Midbrain (tissue), 1 donor: ENCODE measurements at places on chromosomes 1 and 21.

DNA sequence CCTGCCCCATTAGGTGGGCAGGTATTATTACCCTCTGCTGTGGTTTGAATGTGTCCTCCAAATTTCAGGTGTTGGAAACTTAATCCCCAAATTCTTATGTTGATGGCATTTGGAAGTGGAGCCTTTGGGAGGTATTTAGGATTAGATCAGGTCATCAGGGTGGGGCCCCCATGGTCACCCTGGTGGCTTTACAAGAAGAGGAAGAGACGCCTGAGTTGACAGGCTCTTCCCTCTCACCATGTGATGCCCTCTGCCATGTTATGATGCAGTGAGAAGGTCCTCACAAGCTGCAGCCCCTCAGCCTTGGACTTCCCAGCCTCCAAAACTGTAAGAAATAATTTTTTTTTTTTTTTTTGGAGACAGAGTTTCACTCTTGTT, 8.8 kb upstream of the THEMIS2 start:
- DNase-seq: no peak

- DNase-seq: no peak
Measured at GRCh38 chr1:6041432-6042062, 4.1 kb upstream of the KCNAB2 start.

GRCh38 chr1:154906621-154907081, 29.9 kb downstream of the PMVK start:
- no peak for DNase-seq

GRCh38 chr1:154626456-154627256, 18.7 kb upstream of the ADAR start:
- DNase-seq: peak; percentile 43

- peak; percentile 40 for DNase-seq
Measured at GRCh38 chr1:158285756-158286241, 3.9 kb upstream of the CD1C start.

GRCh38 chr1:224528900-224529299, 87.2 kb upstream of the CNIH3 start:
- no peak for DNase-seq

DNA sequence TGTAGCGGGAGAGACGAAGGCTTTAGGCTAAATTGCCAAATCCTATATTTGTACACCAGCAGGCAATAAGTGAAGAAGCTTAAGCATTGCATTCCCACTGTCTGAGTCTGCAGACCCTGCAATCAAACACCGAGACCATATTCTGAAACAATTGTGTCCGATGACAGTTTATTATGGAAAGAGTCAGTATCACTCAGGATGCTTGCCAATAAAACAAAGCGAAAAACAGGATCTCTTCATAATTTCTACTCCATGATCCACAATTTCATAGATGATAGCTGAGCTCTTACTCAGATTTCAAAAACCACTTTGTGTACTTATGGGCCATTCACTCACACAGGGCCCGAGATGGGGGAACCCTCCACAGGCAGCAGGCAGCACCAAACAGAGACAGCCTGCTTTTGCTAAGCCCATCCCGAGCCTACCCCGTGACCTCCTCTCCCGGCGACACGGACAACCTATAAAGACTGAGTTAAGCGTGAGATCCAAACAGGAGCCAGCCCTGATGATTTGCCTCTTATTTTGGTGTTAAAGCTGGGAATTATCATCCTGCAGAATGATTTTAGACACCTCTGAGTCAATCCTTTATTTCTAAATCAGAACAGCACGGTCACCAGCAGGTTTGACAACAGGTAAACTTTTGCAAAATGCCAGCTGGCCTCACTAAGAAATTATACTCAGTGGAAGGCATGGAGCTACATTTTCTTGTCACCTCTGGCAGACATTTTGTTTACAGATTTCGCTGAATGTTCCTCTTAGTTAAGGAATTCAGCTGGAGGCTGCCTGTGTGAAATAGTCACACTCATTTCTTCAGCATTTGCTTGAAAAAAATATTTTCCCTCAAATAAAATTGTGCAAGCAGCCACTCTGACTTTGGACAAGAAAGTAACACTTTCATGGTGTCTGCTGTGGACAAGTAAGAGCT, 212.4 kb downstream of the GPATCH2 start:
- DNase-seq: no peak

- DNase-seq: no peak
Measured at GRCh38 chr1:186899577-186899976, 70.8 kb downstream of the PLA2G4A start.

DNA sequence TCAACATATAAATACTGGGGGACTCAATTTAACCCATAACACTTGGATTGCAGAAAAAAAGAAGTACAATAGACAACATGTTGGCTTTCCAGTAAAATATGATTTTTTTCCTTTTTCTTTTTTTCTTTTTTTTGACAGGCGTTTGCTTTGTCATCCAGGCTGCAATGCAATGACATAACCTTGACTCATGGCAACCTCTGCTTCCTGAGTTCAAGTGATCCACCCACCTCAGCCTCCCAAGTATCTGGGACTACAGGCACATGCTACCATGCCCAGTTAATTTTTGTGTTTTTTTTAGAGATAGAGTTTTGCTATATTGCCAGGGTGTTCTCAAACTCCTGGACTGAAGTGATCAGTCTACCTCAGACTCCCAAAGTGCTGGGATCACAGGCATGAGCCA, 1512.0 kb upstream of the PRMT6 start:
- DNase-seq: no peak

GRCh38 chr1:206117151-206117948, at the start of gene AVPR1B:
Gene AVPR1B, minus strand, starts transcription at chr1:206117388. Its CDS starts 498 bp downstream, at chr1:206116890.
- peak; percentile 28 for DNase-seq

DNA sequence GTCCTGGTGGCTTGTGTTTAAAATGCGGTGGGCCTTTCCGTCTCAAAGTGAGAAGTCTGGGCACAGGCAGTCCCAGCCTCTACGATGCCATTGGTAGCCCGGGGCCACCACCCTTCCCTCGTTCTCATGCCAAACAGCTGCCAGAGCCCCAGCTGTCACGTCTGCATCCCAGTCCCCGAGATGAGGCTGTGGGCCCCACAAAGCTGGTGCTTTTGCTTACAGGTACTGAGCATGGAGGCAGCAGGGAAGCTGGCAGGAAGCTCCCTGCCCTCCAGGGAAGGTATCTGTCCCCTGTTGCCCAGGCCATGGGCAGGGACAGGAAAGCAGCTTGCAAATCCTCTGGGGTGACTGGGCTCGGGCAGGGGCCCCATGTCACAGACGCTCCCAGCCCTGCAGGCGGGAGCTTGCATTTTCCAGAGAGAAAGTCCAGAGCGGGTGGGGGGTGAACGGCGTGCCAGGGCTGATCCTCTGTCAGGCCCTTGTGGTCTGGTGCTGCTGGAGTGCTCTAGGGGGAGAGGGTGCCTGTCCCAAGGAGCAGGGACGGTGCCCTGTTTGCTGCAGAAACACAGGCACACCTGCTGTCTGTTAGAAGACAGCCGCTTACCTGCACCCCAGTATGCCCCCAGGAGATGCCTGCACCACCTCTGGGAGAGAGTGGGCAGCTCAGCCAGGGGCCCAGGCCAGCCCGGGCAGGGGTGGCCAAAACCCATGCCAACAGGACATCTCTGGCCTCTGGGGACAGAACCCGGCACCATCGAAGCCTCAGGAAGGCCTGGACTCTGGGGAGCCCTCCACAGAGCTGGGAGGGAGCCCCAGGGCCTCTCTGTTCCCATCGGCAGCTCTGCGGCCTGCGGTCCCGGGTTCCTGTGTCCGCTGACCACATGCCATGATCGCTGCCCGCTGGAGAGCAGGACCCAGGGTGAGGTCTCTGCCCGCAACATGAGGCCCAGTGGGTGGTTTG, 45.9 kb downstream of the SLX9 start:
- no peak for DNase-seq

GRCh38 chr1:201332021-201332420, 45.5 kb downstream of the TNNT2 start:
- DNase-seq: no peak

GRCh38 chr1:220902916-220903315, 23.7 kb downstream of the HLX start:
- no peak for DNase-seq

- DNase-seq: no peak
Measured at GRCh38 chr21:45570826-45571601, 28.8 kb upstream of the SLC19A1 start.

- no peak for DNase-seq
Measured at GRCh38 chr1:218711884-218712674, 366.9 kb downstream of the TGFB2 start.

- no peak for DNase-seq
Measured at GRCh38 chr21:26096494-26097371, 73.8 kb downstream of the APP start.

GRCh38 chr1:931380-932172, 7.9 kb downstream of the SAMD11 start:
- no peak for DNase-seq

- no peak for DNase-seq
Measured at GRCh38 chr21:42781971-42782722, 97.2 kb downstream of the WDR4 start.

- DNase-seq: no peak
Measured at GRCh38 chr1:38009088-38009840, 3.3 kb upstream of the UTP11 start.

DNA sequence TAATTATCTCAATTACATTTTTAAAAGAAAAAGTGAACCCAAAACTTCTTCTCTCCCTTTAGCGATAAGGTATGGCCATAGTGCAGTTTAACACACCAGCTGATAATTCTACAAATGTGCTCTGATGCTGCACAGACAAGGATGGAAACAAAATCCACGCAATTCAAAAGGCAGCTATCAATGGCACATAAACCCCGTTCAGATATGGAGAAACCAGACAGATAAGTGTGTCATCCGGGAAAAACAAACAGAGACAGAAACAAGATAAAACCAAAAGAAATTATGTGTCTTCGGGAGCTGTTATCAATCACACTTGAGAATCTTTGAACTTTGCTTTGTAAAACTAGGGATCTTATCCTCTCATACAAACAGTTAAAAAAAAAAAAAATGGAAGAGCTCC, 73.6 kb downstream of the SIPA1L2 start:
- DNase-seq: no peak

DNA sequence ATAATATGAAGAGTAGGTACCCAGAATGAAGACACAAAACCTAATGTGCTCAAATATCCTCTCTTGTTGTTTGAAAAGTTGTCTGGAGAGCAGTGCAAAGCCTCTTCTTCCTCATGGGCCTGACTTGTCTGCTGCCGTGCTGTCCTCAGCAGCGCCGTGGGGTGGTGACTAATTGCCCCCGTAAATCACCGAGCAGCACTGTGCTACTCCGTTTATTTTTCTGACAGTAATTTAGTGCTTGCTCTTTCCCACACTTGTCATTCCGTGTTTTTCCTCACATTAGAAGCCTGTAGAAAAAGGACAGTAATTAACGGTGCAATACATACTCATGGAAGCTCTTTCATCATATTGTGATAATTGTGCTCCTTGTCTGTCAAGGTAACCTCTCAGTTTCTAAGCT, 114.8 kb upstream of the BARHL2 start:
- no peak for DNase-seq

DNA sequence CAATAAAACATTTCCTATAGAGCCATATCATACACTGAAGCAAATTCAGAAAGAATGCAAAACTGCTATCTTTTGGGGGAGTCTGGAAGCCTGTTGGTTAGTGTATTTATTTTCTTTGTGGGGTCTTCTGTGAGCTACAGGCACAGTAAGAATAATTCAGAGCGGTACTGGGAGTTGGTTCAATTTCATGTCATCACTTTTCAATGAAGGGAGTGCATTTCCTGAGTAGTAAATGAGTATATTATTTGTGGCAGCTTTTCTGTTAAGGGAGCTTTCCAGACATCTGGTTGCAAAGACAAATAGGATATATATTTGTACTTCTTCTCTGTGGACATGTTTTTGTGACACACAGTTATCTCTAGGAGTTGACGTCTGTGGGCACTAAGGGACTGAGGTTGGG, 130.6 kb downstream of the HUNK start:
- no peak for DNase-seq

DNA sequence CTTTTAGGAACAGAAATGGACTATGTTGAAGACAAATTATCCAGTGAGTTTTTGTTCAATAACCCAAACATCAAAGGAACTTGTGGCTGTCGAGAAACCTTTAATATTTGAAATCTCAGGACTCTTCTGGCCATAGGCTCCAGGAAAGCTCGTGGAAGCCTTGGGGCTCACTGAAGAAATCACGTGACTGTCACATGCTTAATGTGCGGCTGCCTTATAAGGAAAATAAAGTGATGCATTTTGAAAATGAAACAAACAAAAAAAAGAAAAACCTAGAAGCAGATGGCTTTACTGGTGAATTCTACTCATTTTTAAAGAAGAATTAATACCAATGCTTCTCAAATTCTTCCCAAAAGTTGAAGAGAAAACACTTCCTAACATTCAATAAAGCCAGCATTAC, 228.4 kb upstream of the RAB4A start:
- DNase-seq: no peak

GRCh38 chr1:31939484-31940329, 1.5 kb upstream of the PTP4A2 start:
- no peak for DNase-seq

GRCh38 chr1:24775916-24776315, 30.7 kb downstream of the CLIC4 start:
- no peak for DNase-seq

DNA sequence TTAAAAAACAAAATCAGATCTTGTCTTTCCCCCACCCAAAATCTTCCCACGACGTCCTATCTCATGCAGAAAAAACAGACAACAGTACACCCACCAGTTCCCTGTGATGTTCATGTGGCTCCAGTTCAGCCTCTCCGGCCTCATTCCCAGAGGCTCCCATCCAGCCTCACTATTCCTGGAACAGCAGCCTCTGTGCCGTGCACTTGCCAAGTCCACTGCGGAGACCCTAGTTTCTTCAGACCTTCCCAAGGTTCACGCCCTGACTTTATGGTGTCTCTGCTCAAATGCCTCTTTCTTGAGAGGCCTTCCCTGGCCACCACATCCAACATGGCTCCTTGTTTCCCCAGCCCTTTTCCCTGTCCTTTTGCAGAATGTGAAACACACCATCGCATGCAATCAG, 106.3 kb upstream of the BACE2 start:
- DNase-seq: no peak

- DNase-seq: no peak
Measured at GRCh38 chr1:230986976-230987375, 8.1 kb downstream of the ARV1 start.

- DNase-seq: no peak
Measured at GRCh38 chr1:167263819-167264464, 43.3 kb downstream of the POU2F1 start.

DNA sequence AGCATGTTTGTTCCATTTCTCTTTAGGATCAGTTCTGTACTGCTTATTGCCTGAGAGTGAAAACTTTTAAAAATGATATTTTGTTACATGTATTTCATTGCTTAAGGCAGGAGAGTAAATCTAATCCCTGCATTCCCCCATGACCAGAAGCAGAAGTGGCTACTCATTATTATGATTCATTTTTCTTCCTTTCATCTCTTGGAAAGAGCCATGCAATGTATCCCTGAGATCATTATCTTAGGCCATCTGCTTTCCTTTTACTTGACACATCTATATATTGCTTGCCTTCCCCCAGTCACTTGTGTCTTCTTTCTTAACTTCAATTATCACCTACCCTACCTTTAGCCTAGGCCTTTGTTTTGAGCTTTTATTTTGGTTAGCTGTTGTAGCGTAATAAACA, 430.4 kb upstream of the CHRM3 start:
- no peak for DNase-seq

- peak; percentile 5 for DNase-seq
Measured at GRCh38 chr1:209583408-209583807, at the start of gene CAMK1G. Gene CAMK1G, plus strand, starts transcription at chr1:209583714. Its CDS starts 11,270 bp downstream, at chr1:209594984.

- DNase-seq: no peak
Measured at GRCh38 chr1:5659606-5660005, 332.6 kb downstream of the NPHP4 start.

- DNase-seq: no peak
Measured at GRCh38 chr1:84361796-84362195, 36.5 kb upstream of the DNASE2B start.
